ENCODE measurements at places on chromosomes 1 and 21.
A peak's percentile ranks its signal among the peaks of the same experiment; 100 is the strongest.

- no peak for DNase-seq
These were observed 55.5 kb downstream of the CAPN8 start for GRCh38 chr1:223609977-223610376.

DNA sequence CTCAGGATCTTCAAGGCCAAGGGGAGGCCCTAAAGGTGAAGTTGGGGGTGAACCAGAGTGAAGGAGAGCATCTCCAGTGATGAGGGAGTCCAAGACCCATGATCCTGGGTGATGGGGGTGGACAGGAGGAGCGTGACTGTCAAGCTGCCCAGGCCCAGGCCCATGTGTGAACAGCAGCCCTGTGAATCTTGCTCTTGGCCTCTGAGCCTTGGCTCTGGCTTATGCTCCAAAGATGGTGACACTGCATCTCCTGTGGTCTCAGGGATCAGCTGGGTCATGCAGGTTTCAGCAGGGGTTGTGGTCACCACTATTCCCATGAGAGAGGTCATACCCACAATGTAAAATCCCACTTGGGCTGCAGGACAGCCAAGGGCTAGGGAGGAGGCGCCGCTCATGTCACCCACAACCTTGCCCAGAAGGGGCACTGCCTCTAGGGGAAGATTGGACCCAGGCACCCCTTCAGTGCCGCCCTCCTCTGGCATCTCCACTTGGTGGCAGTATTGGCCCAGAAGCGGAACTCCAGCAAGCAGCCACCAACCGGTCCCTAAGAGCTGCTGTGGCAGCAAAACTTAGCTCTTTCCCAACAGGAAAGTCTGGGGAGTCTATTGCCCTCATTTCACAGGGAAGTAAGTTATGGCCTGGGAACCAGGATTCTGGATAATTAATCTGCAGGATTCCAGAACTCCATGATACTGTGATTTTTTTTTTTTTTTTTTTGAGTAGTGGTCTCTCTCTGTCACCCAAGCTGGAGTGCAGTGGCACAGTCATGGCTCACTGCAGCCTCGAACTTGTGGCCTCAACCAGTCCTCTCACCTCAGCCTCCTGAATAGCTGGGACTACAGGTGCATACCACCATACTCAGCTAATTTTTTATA is 7.5 kb upstream of the WNT3A start:
- peak; percentile 89 for DNase-seq

DNA sequence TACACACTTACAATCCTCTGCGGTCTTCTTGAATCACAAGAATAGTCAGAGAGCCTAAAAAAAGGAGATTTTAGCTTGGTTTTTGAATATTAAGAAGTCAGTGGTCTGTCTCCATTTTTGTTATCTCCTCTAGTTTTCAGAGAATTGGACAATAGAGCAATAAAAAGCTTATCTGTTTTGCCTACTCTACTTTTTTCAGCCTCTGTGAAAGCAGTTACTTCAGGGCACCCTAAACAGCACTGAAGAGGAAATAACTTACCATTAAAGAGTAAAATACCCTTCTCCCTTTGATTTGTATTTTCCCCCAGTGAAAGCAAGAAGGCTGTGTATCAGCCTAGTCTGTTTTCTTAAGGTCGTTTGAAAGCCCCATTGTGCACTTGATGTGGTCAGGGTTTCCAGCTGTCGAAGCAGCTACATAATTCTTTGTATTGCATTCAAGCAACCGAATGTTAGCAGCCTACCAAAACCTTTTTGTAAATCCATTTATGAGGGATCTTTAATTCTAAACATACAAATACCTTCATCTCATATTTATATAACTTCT is 1.0 kb downstream of the NTMT2 start:
- DNase-seq = no peak

GRCh38 chr1:209685821-209686220 is 10.6 kb downstream of the G0S2 start:
- no peak for DNase-seq

- peak; percentile 52 for DNase-seq
These were observed 4.9 kb downstream of the RGS1 start for GRCh38 chr1:192580351-192580962.

GRCh38 chr1:168054117-168054516 is 82.6 kb downstream of the GPR161 start:
- DNase-seq = no peak

DNA sequence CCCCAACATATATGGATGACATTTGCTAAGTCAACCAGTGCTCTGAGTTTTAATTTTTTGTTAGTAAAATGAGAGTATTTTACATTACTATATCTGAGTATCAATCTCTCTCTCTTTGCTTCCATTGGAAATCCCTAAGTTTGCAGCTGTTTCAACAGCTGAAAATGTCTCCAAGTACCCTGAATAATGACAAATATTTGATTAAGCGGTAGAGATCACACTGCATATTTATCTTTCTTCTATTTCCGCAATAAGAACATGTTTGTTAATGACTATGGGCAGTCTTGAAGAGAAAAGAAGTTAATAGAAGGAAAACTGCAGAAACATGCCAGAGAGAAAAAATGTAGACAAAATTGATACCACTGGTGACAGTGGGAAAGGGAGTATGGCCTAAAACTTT is 1117.5 kb downstream of the NCAM2 start:
- no peak for DNase-seq

DNA sequence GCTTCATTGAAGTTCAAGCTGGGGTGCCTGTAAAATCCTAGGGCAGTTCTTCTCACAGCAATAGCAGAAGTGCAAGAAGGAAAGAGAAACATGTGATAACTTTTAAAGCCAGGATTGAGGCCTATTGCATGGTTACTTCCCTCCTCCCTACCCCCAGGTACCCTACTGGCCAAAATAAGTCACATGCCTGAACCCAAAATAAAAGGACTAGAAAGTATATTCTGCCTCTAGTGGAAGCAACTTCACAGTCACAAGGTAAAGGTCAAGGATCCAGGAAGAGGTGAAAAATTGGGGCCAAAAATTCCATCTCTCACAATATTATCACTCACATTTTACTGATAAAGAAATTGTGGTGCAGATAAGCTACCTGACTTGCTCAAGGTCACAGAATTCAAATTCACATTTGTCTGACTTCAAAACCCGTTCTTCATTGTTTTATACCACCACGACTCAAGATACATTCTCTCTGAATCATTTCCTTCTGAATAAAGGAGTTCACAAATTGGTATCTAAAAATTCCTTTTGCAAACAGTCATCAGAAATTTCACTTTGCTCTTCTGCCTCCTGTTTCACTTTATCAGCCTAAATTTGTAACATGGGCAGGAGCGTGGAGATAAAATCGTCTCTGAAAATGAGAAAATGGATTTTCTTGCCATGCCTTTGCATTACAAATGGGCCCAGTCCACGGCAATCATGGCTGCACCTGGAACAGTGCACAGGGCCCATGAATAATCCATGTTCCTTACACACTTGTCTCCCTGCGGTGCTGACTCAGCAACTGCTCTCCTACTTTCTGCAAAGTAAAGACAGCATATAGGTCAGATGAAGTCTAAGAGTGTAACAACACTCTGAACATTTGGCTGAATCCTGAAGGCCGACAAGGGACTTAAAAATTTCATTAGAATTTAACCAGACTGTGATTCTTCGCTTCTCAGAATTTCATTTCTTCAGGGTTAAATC is 485.3 kb upstream of the NFIA start:
- DNase-seq = peak; percentile 5

DNA sequence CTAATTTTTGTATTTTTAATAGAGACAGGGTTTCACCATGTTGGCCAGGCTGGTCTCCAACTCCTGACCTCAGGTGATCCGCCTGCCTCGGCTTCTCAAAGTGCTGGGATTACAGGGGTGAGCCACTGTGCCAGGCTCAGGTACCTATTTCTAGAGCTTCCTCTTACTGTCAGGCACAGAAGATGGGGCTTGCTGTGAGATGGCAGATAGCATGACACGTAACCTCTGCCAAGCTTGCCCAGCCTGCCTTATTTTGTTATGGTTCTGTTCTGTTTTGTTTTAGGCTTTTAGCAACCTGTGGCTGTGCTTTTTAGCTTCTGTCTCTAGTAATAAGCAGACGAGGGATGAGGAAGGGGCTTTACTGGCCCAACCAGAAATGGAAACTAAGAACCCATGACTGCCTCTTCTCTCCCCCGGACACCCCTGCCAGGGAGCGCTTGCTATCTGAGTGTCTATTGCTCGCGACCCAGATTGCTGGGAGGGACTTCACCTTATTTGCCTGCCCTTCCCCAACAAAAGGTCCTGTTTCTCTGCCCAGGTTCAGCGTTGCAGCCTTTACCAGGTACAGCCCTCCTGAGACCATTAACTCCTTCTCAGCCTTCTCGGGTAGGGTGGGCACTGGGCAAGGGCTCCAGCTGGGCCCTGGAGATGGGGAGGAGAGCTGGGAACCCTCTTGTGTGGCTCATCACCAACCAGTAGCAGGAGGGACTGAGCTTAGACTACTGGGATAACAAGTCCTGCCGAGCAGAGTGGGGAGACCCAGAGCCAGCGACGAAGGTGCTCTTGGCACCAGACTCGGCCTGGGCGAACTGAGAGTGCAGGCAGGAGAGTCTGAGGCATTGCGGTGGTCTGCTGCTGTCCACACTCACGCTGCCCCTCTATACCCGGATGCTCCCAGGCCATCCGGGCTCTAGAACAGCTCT is 13.5 kb upstream of the LGR6 start:
- DNase-seq = no peak

DNA sequence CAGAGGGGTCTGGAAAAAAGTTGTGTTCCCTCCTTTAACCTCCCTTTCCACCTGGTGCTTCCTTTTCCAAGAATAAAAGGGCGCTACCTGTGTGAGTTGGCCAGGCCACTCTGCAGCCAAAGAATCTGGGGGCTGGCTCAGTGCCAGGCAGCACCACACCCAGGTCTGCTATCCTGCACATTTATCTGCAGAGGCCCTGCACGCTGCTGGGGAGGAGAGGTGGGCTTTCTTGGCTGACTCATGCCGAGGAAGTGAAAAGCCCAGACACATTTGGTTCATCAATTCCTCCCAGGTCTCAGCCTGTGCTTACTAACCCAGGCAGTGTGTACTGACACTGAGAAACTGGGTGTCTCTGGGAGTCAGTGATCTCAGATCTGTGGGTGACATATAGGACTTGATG is 79.8 kb upstream of the F3 start:
- DNase-seq = peak; percentile 91

DNA sequence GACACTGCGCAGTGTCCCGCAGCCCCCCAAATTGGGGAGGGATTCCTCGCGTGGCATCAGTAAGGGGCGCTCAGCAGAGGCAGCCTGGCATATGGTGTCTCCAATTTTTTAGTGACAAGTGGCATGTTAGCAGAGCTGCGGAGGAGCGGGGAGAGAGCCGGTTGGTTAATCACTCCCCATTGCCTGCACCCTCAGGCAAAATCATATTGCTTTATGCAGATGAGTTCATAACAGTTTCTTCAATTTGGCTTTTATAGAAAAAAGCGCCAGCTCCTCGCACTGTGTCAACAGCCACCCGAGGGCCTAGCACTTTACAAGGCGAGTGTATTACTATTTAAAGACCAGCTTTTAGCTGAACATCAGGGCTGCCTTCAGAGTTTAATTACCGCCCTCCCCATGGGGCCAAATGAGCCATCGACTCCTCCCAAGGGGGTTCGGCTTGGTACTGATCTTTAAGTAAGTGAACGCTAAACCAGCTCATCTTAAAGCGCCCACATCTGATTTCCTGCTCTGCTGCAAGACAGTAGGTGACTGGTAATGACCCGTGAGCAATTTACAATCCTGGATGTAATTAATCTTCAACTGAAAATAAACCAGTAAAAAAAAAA is 298.9 kb downstream of the DSCAM start:
- no peak for DNase-seq

- no peak for DNase-seq
These were observed 223.8 kb downstream of the PTPRU start for GRCh38 chr1:29460041-29460610.

GRCh38 chr1:207021139-207021861 is 11.3 kb downstream of the C1orf116 start:
- DNase-seq = no peak

DNA sequence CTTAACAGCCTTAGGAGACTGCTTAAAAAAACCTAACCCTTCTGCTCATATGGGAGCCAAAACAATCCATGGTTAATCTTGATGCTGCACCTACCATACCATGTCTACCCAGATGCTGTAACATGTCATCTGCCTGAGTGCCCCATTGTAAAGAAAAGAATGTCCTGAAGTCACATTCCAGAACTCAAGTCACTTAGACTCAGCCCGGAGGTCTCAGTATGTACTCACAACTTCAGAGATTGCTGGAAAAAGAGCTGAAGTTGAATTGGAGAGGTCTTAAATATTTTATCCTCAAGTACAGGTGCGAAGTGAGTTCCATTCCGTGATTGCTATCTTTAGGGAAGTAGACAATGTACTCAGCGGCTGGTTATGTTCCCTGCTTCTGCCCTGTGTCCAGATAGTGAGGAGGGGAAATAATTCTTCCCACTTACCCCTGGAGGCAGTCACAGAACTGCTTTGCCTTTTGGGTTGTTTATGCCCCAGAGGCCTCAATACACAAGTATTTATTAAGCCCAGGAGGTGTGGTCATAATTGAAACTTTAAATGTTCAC is 57.5 kb upstream of the HOOK1 start:
- no peak for DNase-seq

DNA sequence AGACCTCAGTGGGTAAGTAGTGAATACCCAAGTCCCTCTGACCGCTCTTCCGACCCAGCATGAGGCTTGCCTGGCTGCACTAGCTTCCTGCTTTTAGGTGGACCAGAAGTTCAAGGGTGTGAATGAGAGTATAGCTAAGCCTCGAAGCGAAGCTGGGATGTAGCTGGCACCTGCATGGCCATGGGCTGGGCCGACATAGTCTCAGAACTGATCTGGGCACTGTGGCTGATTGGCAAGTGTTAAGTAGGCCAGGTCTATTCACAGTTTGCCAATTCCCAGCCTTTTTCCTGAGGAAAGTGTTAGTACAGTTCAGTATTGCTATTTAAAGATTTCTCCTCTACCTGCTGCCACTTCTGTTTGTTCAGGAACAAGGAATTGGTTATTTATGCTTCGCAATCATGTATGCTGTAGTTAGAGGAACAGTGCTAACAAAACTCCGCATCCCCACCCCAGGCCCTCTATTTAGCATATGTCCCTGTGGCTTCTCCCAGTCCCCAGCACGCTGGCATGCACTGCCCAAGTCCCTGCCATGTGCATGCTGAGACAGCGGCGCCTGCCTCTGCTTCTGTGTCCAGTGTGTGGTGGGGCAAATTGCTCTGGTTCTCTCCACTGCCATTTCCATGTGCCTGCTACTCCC is 16.3 kb downstream of the SPATA46 start:
- no peak for DNase-seq

DNA sequence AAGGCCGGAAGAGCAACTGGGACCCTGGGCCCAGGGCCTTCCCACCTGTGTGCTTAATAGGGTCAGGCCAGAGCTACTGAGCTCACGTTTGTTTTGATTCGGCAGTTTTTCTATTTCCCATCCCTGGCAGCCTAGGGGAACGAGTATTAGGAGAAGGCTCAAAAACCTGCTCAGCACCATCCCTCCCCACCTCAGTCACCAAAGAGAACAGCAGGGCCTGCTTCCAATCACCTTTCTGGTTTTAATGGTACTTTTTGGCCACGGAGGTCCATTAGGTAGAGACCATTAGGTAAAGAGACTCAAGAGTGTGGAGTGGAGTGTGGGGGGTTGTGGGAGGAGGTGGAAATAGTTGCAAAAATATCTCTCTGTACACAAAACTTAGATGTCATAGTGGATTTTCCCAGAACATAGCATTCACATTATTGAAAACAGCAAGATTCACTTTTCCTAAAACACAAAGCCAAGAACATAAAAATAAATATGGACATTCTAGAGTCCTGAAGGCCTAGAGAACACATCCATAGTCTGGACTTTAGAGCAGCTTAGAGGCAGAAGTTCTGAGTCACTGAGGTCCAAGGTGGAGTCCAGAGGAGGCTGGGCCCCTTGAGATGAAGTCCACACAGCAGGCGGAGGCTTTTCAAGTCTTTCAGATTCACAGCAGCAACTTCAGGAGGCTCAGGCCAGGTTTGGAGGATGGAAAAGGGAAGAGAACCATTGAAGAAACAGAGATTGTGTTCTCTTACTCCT is 19.5 kb downstream of the NUAK2 start:
- no peak for DNase-seq
